Lower lobe of right lung (tissue), 2 donors: ENCODE measurements at places on chromosomes 7 and 10. TPM values are rescaled to one million over a fixed set of nuclear protein-coding genes. Genes with fewer than 3 reads are reported as not detected.
A peak's percentile ranks its signal among the peaks of the same experiment; 100 is the strongest.

Gene CALHM3
- total RNA-seq = not detected

GRCh38 chr7:70466725-70467364 is 665.1 kb upstream of the GALNT17 start:
- no peaks in the 10 kb centered on the region for H3K27me3 ChIP-seq
- no peak for DNase-seq
- H3K27ac ChIP-seq = no peak overlapping the region
- no peak overlapping the region for H3K4me3 ChIP-seq
- no peaks in the 10 kb centered on the region for H3K4me1 ChIP-seq

DNA sequence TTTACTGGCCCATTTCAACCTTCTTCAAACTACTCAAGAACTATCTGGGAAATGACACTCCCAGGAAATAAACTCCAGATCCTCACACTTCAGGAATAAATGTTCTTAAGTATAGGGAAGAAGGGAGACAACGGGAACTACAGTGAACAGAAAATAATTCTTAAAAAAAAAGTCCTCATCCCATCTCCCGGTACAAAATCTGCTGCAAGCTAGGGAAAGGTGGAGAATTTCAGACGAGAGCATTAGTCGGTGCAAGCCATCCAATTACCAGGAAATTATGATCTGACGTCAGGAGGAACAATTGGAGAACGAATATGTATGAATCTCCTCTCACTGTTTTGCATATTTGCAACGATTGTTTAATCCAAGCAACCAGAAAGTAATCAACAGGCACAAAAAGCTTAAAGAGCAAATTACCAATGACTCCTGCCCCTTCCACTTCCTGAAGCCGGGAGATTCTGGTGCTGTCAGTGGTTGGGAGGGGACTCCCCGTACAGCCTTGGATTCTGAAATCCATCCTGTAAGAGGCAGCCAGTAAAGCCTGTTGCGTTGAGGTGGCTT is 15.1 kb upstream of the GATA3 start:
- no peak for DNase-seq
- H3K4me1 ChIP-seq = peaks cover 13% of the 10 kb centered on the region
- no peak overlapping the region for H3K4me3 ChIP-seq
- H3K27me3 ChIP-seq = peaks cover 99% of the 10 kb centered on the region
- H3K36me3 ChIP-seq = no peaks in the 10 kb centered on the region

Gene TLX1
- not detected for total RNA-seq

DNA sequence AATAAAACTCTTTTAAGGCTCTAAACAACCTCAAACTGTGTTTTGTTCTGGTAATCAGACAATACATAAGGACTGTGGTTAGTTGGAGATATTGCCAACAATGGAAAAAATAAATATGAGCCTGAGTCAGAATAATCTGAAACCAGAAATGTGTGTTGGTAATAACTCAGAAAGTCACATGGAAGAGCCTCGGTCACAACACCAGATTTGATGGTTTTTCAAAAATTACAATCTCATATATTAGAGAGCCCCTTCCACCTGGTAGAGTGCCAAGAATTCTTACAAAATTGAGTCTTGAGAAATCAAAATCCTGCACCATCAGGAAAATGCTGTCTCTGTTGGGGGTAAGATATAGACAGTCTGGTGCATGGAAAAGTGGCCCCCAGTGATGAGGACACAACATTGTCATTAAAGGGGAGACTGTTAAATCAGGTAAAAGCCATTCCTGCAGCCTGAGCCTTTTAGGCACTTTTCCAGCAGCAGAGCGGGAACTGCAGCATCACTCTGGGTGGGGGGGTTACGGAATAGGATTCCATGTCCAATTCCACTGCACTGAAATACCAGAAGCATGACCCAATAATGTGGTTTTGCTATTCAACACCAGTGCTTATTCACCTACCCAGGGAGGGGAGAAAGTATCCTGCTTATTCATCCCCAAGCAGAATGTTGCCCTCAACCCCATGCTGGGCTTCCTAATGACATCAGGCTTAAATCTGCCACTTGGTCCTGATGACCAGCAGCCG is 9.5 kb upstream of the ADAM12 start:
- H3K4me3 ChIP-seq = no peak overlapping the region
- no peak overlapping the region for H3K27ac ChIP-seq
- DNase-seq = no peak
- H3K4me1 ChIP-seq = no peaks in the 10 kb centered on the region
- no peaks in the 10 kb centered on the region for H3K27me3 ChIP-seq

DNA sequence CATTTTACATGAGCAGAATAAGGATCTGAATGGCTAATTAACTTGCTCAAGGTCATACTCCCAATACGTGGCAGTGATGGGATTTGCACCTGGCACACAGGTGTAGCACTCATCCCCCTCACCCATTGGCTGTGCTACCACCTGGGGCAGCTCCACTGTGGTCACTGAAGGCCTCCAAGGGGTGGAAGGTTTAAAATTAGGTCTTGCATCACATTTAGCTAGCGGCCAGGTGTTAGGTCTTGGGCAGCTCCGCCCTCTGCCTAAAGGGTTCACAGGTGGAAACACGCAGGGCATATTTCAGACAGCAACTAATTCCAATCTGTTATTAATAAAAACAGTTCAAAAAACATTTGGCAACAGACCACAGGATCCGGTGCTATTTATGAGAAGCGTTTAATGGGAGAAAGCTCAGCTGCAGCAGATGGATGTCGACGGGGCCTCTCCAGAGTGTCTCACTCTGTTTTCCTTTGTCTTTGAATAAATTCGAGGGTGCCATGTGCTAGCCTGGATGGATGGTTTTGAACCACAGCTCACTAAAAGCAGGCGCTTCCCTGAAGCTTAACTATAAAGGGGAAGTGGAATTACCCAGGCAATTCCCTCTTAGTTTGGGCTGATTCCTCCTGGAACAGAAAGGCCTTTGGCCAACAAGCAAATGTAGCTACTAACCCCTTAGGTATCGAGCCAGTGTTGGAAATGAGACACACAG is 1017.6 kb downstream of the TYW1 start:
- H3K4me3 ChIP-seq = no peak overlapping the region
- H3K27me3 ChIP-seq = no peaks in the 10 kb centered on the region
- DNase-seq = no peak
- no peaks in the 10 kb centered on the region for H3K4me1 ChIP-seq

Gene CCDC172
- not detected for total RNA-seq

DNA sequence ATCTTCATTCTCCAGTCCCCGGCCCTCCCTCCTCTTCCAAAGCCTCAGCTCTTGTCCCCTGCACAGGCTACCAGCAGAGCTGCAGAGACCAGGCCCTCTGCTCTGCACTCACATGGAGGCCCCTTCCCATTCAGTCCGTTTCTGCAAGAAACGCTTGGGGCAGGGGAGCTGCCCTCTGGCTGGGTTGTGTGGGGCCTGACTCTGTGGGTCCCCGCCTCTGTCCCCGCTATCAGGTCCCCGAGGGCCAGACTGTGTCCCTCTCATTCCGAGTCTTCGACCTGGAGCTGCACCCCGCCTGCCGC is 1.5 kb downstream of the PCOLCE start:
- no peaks in the 10 kb centered on the region for H3K36me3 ChIP-seq
- peaks cover 13% of the 10 kb centered on the region for H3K4me1 ChIP-seq
- no peaks in the 10 kb centered on the region for H3K27me3 ChIP-seq
- H3K4me3 ChIP-seq = peak overlapping the region; percentile 71

GRCh38 chr10:3714967-3715366 is 70.0 kb downstream of the KLF6 start:
- no peak overlapping the region for H3K4me3 ChIP-seq
- no peaks in the 10 kb centered on the region for H3K27me3 ChIP-seq
- H3K36me3 ChIP-seq = no peaks in the 10 kb centered on the region

DNA sequence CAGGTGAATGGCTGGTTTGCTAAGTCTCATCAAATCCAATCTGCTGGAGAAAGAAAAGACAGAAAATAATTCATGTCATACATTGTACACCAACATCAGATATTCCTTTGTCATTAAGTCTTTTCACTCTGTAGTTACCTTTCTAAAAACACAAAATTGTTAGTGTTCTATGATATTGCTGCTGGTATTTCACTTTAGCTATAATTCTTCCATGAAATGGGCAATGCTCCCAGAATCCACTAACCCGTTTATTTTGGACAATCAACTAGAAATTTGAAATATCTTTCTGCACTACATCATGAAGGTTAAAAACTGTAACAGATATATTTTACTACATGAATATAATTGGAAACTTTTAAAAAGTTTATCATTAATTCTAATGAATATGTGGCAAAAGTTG is 181.3 kb downstream of the C7orf25 start:
- no peaks in the 10 kb centered on the region for H3K36me3 ChIP-seq
- no peaks in the 10 kb centered on the region for H3K27me3 ChIP-seq
- H3K27ac ChIP-seq = no peak overlapping the region
- no peak overlapping the region for H3K4me3 ChIP-seq
- no peaks in the 10 kb centered on the region for H3K4me1 ChIP-seq
- no peak for DNase-seq

GRCh38 chr10:12340371-12340770 is 9.0 kb upstream of the CAMK1D start:
- H3K27ac ChIP-seq = no peak overlapping the region
- no peaks in the 10 kb centered on the region for H3K4me1 ChIP-seq
- H3K4me3 ChIP-seq = no peak overlapping the region

Gene HYAL4
- not detected for total RNA-seq

GRCh38 chr10:124168991-124169802 is 75.8 kb upstream of the CHST15 start:
- no peaks in the 10 kb centered on the region for H3K36me3 ChIP-seq
- DNase-seq = no peak
- no peaks in the 10 kb centered on the region for H3K27me3 ChIP-seq
- H3K4me1 ChIP-seq = no peaks in the 10 kb centered on the region

DNA sequence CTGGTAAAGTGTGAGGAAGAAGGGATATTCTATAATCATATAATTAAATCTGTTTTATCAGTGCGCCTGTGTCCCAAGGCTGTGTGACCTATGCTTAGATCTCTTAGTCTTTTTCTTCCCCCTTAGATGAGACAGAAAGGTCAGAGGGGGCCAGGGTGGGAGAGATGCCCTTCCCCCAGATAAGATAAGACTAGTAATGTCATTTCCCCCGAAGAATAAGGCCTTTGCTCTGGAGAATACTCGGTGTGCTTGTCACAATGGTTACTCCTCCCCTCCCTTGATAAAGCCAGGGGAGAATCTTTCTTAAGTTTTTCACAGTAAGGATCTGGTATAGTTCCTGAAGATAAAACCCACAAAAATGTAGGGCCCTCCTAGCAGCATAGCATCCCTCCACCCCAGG is 1041.8 kb downstream of the SORCS3 start:
- H3K36me3 ChIP-seq = no peaks in the 10 kb centered on the region
- H3K4me3 ChIP-seq = no peak overlapping the region

DNA sequence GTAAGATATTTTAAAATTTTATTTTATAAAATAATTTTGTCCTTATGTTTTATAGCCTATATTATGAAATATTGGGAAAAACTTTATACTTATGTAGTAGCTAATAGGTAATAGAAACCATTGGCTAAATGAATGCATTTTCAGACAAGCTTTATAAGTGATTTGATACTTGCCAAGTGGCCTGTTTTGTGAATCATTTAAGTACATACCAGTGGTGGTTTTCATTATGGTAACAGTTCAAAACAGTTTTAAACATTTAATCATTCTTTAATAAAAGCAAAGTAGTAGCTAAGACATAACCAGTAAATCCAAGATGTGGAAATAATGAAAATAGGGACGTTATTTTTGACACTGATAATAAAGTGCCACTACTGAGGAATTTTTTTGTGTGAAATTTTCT is 182.2 kb downstream of the PHF14 start:
- no peak overlapping the region for H3K27ac ChIP-seq
- H3K4me3 ChIP-seq = no peak overlapping the region
- no peaks in the 10 kb centered on the region for H3K36me3 ChIP-seq
- no peaks in the 10 kb centered on the region for H3K27me3 ChIP-seq
- DNase-seq = no peak
